ENCODE measurements at places on chromosomes 4 and X.

GRCh38 chrX:68049466-68049865 is 383.8 kb downstream of the OPHN1 start:
- no peak for DNase-seq

GRCh38 chrX:53224860-53225797 is at the start of gene KDM5C:
Gene KDM5C (minus strand): TSS chrX:53225207. CDS start chrX:53224889, 318 bp downstream.
- peak; percentile 82 for DNase-seq

DNA sequence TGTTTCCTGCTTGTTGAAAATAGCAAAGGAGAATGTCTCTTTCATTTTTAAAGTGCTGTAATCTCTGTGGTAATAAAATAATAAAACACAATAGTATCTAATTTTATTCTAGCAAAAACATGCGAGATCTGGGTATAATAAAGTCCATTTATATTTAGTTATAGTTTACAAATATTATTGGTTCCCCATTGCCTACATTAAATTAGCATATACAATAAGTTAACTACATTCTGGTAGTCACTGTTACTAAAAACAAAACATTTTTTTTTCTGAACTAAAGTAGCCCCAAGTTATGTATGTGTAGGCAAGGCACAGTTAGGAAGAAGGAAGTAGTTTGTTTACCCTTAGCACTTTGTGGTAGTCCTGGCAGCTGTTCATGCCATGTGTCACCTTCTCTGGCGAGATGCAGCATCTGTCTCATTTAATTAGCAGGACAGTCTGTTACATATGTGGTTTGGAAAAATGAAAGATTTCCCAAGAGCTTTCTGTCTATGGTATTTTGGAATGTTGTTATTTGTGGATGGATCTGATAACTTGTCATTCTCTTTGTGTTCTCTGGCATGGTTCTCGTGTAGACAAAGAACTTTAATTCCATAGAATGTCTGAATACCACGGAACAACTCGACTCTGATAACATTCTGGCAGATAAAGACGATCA is 231.3 kb upstream of the PITX2 start:
- no peak for DNase-seq

GRCh38 chrX:128769495-128769894 is 717.3 kb upstream of the ACTRT1 start:
- DNase-seq, result no peak

DNA sequence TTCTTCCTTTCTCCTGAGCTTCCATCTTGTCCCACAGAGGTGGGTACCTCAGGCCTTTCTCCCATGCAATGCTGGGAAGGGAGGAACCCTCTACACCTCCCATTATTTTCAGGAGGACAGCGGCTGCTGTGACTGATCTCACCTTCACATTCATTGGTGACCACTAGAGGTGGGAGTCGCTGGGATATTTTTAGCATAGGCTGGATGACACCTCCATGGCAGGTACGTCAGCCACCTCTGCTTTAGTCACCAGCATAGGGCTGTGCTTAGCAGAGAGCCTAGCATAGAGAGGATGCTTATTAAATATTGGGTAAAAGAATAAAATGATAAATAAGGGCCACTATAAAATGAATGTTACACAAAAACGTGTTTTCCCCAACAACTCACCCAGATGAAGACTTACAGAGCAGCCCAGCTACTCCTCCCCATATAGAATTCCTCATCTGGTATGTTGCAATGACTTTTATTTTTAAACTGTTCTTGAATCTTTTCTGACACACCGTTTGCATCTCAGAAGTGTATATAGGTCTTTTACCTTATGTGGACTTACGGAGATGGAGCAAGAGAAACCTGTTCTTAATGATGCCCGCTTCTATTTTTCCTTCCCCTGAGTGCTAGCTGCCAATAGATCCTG is 60.9 kb upstream of the SORBS2 start:
- DNase-seq, result no peak

Data from NCI-H1694 (cell line).